ENCODE measurements at places on chromosomes 3 and 15.

- DNase-seq = no peak
These were observed 34.7 kb downstream of the ZNF445 start for GRCh38 chr3:44442596-44443309.

DNA sequence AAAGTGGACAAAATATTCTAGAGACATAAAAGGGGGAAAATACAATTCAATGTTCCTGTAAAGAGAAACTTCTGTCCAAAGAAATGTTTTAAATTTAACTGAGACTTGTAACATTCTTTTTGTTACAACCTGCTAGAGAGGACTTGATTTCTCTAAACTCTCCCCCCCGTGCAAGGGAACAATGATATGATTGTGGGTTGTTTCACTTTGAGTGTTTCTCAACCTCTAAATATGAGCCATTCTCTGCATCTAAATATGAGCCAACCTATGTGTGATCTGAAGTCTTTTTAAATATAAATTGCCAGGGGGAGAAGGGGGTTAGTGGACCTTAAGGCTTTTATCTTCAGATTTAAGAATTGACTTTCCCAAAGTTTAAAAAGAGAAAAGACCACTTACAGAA, 14.6 kb downstream of the ZNF860 start:
- DNase-seq = no peak

DNA sequence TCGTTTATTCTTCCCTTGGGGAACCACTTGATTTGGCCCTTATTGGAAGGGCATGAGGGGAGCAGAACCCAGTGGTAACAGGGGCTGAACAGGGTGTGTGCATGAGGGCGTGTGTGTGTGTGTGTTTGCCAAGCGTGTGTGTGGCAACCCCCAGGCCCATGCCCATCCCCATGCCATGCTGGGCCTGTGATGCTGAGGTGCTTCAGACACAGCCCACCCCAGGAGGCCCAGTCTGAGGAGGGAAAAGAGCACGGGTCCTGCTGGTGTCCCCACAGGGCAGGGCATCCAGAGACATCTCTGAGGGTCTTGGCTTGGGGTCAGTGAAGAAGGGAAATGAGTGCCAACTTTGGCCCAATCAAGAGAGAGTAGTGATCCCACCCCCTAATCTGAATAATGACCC, 71.6 kb downstream of the RASGRF1 start:
- no peak for DNase-seq

DNA sequence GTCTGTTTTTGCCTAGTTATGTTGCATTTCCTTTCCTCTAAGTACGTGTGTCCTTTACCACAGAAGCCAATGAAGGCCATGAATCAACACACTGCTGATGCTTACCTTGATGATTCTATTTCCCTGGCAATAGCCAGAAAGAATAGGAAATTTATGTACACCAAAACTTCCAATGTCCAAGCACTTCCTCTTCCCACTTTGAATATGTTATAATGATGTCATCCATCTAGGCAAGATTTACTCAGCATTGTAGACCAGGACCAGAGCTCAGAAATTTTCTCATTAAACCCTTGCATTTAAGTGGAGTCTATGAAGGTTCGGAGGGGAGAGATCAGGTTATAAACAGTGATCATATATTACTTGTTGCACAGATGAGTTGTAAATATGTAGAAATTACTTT, 126.0 kb downstream of the THRB start:
- no peak for DNase-seq

GRCh38 chr15:63605816-63606215, 8.6 kb downstream of the FBXL22 start:
- DNase-seq = no peak

DNA sequence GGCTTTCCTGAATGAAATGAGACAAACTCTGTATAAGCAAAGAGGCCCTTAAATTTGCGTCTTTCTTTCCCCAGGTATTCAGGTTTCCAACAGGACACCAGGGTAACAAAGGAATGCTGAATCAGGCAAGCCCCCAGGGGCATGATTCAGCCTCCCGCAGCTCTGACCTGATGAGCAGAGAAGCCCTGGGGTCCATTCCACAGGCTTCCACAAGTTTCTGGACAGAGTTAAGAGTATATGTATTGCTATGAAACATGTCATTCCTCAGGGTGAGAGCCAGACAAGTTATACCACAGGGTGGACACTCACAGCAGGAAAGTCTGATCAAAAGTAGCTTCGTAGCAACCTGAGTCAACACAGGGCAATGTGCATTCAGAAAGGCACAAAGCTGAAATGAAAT, 68.1 kb upstream of the CTNNB1 start:
- no peak for DNase-seq

DNA sequence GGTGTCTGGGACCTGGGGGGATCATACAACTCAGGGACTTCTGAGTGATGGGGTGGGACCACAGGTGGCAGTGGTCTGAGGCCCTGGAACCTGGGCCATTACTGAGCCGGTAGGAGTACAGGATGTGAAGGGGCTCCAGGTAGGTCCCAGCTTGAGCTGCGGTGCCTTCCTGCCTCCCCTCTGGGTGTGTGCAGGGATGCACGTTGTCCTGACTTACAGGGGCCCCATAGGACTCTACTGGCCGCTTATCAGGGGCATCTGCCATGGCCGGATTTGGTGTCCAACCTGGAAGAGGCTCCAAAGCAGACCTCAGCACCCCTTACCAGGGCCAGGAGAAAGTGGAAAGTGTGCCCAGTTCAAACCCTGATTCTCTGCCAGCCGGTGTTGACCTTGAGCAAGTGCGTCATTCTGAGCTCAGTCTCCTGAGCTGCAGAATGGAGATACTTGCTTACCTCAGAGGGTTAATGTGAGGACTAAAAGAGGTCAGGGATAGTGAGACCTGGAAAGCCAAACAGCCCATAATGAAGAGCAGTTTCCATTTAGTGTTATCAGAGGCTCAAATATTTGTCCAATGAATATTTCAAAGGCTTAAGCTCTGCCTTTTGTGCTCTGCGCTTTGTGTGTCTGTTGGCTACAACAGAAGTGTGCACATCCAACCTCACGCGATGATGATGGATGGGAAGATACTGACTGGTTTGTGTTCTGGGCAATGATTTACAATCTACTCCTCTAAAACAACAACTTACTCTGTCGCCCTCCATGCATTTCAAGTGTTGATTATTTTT, 35.4 kb upstream of the ESYT3 start:
- DNase-seq = no peak

GRCh38 chr15:31324806-31325594, 1.6 kb upstream of the KLF13 start:
- no peak for DNase-seq

DNA sequence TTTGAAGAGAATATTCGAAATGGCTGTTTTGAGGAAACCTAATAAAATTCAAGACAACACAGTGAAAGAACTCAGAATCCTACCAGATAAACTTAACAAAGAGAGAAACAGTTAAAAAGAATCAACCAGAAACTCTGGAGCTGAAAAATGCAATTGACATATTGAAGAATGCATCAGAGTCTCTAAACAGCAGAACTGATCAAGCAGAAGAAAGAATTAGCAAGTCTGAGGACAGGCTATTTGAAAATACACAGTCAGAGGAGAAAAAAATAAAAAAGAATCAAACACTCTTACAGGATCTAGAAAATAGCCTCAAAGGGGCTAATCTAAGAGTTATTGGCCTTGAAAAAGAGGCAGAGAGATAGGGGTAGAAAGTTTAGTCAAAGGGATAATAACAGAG, 13.5 kb downstream of the C3orf33 start:
- no peak for DNase-seq

GRCh38 chr15:35410775-35411174, 135.2 kb downstream of the DPH6 start:
- no peak for DNase-seq

DNA sequence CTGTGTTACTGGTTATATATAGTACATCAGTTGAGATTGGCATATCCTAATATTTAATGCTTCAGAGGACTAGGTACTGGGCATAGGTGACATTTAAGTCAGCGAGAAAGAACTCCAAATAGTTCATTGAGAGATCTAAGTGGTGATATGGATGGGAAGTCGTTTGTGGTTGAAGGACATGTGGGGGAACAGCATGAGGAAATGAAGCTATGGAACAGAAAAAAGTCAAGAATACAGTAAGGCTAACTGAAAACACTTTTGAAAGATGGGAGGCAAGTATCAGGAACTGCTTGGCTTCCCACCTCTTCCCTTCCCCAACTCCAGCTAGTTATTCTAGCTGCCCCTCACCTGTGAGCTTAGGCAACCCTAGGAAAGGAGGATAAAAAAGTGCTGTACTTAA, 3.7 kb upstream of the MYO5A start:
- no peak for DNase-seq

GRCh38 chr3:195259154-195259474, 11.8 kb downstream of the XXYLT1 start:
- no peak for DNase-seq

- no peak for DNase-seq
These were observed 51.0 kb upstream of the PLXND1 start for GRCh38 chr3:129657261-129658046.

DNA sequence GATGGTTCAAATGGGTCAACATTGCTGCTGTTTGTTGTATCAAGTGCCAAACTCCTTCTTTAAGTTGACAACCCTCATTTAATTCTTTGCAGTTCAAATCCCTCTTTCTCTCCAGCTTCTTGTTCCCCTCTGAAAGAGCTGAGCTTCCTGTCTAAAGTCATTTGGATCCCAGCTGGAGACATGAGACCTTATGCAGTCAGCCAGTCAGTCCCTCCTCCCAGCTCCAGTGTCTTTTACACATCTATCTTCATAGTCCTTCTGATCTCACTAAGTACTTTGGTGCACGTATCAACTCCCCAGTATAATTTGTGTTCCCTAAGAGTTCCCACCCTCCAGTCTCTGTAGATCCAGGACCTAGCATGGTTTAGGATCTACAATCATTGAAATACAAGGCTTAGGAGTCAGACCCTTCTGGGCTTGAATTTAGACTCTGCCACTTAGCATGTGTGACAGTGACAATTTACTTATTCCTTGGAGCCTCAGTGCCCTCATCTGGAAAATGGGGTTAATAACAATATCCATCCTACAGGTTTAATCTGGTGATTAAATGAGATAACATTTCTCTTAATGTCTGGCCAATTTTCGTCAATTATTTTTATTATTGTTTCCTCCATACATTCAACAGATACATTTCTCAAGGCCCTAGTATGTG, 102.8 kb upstream of the SEMA6D start:
- DNase-seq = no peak

DNA sequence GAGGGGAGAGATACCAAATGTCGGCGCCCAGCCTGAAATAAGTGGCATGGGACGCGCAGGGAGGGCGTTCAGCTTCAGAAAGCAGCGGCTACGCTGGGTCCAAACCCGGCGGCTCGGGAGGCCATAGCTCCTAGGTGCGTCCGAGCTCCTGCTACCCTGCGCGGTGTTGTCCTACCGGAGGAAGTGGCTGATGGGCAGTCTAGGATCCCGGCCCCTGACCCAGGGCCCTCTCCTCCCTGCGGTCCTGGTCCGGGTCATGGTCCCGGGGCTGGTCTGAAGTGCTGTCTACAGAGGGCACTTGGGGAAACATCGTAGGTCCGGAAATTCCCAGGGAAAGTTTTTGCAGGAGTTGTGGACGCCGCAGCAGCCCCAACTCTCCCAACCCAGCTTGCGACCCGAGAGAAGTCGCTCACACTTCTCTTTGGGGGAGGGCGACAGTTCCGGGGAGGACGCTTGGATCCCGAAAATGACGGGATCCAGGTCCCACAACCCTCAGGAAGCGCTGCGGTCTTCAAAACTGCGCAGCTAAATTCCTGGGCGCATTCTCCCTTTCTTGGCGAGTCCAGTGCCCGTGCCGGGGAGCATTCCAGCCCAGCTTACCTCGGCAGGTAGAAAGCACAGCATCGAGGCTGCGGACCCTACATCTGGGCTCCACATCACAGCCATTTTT, 9.1 kb upstream of the FOXB1 start:
- DNase-seq = no peak

DNA sequence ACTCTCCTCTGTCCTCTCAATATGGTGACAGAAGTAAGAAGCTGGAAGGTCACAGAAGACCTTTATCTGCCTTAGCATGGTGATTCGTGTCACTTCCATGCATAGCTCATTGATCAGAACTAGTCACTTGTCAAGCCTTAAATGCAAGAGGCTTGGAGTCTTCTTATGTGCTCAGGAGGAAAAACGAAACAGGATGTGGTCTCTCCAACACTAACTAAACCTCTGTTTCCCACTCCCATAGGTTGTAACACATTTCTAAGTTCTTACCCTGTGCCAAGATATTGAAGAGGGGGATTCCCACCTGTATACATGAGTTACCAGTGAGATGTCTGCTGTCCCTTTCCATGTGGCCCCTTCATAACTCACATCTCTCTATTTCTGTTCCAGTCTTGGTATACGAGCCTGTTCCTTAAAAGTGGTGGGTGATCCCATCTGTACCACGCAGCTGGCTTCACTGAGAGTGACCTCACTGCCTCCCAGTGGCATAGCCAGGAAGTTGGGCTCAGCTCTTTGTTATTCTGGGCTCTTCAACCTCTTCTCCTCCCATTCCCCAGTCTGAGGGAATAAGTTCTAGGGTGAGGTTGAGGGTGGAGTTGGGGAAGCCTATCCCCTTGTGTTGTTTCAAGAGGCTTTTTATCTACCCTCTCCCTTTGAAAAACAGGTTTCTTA, 203.2 kb upstream of the PPP2R3A start:
- no peak for DNase-seq
